NCI-H2227 treated with DMSO at 0.1 percent for 48 hours (cell line): ENCODE measurements at places on chromosomes 4 and X.

- DNase-seq = no peak
Measured at GRCh38 chr4:188976644-188977115, 837.4 kb downstream of the TRIML1 start.

DNA sequence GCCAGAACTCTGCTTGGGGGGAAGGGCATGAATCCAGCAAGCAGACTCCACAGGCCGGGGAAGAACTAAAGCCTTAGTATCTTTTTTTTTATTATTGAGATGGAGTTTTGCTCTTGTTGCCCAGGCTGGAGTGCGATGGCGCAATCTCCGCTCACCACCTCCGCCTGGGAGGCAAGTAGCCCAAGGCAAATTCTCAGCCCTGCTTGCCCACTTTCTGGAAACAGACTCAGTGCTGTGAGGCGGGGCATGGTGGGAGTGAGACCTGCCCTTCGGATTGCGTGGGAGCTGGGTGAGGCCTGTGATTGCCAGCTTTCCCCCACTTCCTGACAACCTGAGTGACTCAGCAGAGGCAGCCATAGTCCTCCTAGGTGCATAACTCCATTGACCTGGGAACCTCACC, 348.8 kb downstream of the GASK1B start:
- no peak for DNase-seq

GRCh38 chrX:27968878-27969277, 12.4 kb downstream of the DCAF8L1 start:
- no peak for DNase-seq

GRCh38 chr4:128322986-128323385, 35.4 kb upstream of the PGRMC2 start:
- DNase-seq = no peak

- no peak for DNase-seq
Measured at GRCh38 chr4:177482367-177482766, 40.1 kb upstream of the AGA start.

DNA sequence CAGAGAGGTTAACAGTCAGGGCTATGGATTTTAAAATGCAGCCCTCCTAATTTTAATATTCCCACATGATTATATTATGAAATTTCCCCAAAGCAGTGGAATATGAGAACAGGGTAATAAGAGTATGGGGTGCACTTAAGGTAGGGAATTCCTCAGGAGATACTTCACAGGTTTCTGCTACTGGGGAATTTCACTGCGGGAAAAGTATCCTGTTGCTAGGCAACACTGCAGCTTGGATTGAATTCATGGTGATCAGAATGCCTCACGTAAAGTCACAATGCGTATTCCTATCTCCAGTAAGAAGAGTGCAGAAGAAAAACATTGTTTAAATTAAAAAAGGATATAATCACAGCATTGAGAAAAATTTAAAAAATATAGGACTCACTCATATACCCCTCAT, 398.1 kb upstream of the RPS6KA3 start:
- DNase-seq = peak; percentile 40

DNA sequence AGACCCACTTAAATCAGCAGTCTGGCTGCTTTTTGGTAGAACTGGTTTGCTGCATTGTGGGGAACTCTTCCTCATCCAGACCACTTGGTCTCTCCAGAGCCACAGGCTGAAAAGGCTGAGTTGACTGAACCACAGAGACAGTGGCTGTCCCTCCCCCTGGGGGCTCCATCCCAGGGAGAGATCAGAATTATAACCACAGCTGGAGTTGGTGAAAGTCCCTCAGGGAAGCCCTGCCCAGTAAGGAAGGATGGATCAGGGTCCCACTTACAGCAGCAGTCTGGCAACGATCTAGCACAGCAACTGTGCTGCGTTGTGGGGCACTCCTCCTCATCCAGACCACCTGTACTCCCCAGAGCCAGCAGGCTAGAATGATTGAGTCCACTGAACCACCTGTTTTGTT, 212.7 kb downstream of the SOX3 start:
- DNase-seq = no peak

GRCh38 chr4:24736066-24736465, 59.3 kb upstream of the SOD3 start:
- DNase-seq = no peak

DNA sequence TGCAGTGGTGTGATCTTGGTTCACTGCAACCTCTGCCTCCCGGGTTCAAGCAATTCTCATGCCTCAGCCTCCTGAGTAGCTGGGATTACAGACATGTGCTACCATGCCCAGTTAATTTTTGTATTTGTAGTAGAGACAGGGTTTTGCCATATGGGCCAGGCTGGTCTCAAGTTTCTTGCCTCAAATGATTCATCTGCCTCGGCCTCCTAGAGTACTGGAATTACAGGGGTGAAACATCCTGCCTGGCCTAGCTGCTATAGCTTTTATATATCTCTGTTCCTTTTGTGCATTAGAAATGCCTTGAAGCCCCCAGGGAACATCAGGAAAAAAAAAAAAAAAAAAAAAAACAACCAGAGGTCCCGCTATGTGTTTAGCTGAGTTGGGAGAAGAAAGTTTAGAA, 34.8 kb downstream of the UBE2K start:
- DNase-seq = no peak

DNA sequence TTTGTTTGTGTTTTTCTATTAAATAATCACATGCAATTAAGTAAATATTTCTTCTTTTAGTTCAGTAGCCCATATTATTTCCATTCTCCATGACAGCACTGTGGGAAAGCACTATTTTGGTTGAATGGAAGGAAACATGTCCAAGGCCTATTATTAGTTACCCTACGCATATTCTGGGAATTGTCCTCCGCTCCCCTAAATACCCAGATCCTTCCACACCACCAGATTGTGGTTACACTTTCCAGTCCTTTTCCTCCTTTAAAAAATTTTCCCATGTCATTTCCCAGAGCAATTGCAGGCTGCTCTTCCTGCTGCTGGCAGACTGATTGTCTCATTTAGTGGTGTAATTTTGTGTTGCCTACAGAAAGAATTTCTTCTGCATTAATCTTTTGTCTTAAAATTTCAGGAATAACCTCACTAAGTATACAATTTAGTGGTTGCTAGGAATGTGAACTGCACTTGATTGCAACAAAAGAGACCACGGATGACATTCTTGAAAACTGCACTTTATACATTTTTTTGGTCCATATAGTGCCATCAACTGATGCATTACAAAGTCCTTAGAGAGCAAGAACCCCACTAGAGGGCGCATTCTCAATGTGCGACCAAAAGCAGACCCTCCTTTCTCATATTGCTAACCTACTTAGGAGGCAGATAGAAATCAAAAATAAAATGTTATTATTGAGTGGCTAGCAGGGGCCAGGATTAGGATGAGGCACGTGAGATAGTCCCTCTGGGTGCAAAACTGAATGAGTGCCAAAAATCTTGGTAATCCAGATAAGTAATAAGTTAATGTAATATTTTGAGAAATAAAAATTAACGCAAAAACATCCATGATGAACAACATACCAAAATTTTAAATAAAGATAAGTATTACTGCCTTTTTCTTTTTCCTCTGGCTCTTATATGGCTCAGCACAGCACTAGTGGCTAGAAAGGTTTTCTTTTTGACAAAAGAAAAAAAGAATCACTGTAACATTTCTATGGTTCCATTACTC, 98.8 kb upstream of the IQCM start:
- peak; percentile 6 for DNase-seq

DNA sequence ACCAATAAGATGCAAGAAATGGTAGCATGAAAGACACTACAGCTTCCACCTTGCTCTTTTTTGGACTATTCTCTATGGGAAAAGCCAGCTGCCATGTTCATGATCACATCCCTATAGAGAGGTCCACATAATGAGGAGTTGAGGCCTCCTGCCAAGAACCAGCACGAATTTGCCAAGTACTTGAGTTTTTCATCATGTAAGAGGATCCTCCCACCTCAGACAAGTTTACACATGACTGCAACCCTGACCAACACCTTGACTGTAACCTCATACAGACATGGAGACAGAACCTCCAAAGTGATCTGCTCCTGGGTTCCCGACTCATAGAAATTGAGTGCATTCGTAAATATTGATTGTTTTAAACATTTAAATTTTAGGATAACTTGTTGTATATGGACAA, 135.2 kb upstream of the TSPAN5 start:
- no peak for DNase-seq

DNA sequence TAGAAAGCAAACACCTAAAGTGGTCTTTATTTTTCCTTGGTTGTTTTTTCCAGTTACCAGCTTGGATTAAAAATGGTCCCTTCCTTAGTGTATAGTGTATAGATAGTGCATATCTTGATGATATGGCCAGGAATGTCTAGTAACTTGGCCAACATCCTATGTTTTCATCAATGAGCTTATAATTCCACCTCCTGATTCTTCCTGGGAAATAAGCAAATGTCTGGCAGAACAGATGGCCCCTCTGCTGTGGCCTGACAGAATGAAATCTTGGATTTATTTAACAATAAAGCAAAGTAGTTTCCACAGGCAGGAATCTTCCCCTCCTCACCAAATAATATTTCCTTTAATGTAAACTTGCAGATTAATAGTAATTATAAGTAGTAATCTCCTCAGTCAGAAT, 6.1 kb downstream of the SCARB2 start:
- no peak for DNase-seq

DNA sequence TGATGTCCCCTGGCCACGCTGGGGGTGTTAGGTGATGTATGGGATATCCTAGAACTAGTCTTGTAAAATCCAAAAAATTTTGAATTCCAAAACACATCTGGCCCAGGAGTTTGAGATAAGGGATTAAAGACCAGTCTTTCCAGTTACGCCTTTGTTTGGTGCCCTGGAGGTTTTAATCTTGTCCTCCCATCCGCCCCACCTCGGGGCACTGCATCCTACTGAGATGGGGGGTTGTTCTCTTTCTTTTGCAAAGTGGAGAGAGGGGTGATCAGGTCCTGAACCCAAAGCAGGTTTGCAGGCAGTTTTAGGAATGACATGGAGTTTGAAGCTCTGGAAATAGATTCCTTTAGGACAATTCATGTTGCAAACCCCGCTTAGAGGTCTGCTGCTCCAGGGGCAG, 1.8 kb downstream of the SUV39H1 start:
- DNase-seq = no peak

DNA sequence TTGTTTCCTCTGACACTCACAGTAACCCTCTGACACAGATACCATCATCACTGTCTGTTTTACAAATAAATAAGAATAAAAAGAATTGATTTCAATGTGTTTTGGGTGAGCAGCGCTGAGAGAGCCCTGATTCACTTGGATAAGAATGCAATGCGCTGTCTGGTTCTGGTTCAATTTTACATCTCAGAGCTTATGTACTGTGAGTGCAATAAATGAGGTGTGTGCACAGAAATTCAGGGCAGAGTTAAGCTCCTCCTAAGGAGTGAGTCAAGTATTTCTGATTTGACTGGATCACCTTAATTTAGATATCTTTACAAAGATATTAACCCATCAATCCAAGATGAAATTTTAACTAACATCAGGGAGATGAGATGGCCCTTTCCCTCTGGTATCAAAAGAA, 11.2 kb downstream of the FAM9C start:
- DNase-seq = no peak

- no peak for DNase-seq
Measured at GRCh38 chr4:102791318-102791835, 30.6 kb upstream of the MANBA start.

DNA sequence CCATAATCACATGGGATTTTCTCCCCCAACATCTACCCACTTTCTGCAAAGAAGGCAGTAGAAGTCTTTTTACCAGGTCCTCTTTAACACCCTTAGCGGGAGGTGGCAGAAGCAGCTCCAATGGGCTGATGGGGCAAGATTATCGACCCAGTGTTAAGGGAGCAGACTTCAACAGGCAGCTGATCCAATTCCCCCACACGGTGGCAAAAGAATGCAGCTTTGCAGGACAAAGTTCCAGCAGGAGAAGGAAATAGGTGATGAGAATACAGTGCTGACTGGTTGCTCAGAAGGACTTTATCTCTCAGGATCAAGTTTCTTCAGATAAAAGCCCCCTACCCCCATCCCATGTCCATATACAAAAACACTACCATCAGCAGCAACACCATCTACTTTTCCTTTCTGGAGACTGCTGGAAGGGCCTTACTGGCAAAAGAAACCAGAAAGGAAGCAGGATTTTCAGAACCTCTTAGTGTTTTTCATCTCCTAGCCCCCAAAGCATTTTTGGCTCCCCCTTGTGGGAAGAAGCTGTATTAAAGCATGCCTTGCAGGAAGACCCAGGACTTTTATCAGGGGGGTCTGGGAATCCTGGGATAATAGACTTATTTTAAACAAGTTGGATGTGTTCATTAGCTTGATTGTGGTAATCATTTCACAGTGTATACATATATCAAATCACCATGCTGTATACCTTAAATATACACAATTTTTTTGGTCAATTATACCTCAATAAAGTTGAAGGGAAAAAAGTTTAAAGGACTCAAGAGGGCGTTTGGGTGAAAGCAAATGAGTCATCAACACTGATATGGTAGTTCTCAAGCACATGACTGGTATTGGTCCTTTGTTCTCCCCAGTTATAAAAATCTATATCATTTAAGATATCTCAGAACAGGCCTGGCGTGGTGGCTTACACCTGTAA, 146.4 kb downstream of the GPC3 start:
- DNase-seq = peak; percentile 37

DNA sequence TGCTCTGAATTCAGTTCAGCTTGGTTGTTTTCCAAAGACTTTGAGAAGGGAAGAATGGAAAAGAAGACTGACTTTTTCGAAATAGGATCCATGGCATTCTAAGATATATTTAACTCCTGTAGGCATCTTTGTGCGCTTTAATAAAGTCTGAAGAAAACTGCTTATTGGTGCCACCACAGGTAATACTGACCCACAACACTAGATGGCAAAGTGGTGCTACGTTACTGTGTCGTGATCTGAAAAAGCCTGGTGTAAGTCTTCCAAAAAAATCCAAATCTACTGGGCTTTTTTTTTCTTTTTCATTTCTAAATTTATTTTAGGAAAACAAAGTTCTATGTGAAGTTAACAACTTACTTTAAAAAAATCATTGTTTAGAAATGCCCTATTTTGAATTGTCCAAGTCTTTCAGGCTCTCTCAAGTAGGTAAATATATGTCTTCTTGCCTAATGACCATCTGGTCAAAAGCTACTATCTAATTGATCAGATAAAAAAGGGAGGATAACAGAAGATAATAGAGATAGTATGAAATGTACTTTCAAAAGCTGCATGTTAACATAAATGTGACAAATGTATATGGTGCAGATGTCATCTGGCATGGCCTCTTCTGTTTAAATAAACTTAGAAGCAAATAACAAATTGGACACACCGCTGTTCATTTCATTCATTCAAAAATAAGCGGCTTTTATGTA, 47.0 kb upstream of the MID1IP1 start:
- DNase-seq = peak; percentile 73

GRCh38 chr4:152021788-152022438, 261.1 kb upstream of the GATB start:
- DNase-seq = no peak
